ENCODE measurements at places on chromosomes 1 and 21. TPM values are rescaled to one million over a fixed set of nuclear protein-coding genes. Genes with fewer than 3 reads are reported as not detected.
A peak's percentile ranks its signal among the peaks of the same experiment; 100 is the strongest.

The NLRP3 gene
- not detected for total RNA-seq

The TFF3 gene
- not detected for total RNA-seq

The S100A5 gene
- not detected for total RNA-seq

The CD48 gene
- under 0.01 TPM for total RNA-seq

The BGLAP gene
- total RNA-seq = 0.50 TPM

The NPHS2 gene
- total RNA-seq = not detected

The RHEX gene
- total RNA-seq = not detected

The SLC6A9 gene
- 13.6 TPM for total RNA-seq

The NR0B2 gene
- not detected for total RNA-seq

The AADACL3 gene
- total RNA-seq = not detected

The SESN2 gene
- total RNA-seq = 55.2 TPM

DNA sequence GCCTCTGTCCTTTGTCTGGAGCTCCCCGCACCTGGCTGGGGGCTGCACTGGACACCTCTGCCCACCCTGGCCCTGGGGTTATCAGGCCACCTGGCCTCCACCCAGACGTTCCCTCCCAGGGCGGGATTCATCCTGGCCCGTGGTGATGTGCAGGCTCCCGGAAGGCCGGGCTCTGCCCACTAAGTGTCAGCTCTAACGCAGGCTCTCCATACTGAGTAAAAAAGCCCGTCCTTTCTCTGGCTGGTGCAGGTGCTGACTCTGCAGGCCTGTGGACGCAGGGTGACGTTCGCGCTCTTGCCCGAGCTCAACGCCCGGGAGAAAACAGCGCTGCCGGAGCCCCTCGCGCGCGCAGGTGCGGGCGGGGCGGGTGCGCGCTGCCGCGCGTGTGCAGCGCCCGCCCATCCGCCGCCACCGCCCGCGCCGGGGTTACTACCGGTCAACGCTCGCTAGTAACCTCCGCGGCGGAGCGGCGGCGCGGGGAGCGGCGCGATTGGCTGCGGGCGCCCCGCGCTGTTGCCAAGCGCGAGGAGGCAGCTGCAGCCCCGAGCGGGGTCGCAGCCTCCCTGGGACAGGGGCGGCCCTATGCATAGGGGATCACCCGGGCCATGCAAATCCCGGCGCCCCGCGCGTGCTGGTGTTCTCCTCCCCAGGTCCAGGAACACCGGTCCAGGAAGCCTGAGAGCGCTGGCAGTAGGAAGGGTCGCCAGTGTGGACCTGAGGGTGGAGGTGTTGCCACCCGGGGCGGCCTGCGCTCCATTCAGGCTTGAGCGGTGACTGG, 15.7 kb downstream of the ABCG1 start:
- DNase-seq = peak; percentile 40

GRCh38 chr1:207404849-207405525, 49.1 kb upstream of the CR2 start:
- DNase-seq = peak; percentile 85

DNA sequence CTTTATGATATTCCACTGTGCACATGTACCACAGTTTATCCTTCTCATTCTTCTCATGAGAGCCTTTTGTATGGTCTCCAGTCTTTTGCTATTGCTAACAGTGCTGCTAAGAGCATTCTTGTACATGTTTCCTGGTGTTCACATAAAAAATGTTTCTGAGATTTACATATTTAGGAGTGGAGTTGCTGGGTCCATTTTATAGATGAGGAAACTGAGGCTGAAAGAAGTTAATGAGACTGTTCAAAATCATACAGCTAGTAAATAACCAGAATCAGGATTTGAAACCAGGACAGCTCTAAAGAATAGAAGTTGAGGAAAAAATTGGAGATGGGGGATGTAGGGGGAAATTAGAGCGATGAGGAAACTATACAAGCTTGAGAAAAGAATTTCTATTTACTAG, 27.8 kb upstream of the RGS16 start:
- no peak for DNase-seq

DNA sequence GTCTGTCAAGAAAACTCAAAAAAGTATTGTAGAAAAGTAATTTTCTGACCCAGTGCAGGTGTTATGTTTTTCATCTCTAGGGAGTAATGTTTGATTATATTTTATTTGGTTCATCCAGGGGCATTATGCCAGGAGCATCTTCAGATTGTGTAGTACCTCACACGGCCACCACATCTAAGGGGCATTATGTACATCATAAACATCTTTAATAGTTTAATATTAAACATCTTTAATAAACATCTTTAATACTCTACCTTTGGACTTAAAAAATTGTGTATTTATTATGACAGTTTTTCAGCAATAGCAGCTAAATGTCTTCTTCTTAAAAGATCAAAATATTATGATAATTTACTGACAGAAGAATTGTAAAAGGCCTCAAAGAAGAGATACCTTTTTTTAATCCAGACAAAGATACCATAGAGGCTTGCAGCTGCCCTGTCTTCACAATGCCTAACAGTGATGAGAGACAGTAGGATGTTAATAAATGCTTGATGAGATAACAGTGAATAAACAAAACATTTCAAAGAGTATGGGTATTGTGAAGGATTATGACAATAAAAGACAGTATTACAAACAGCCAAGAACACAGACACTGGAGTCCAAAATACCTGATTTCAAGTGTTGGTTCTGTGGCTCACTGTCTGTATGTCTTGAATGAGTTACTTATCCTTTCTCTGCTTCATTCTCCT, 240.9 kb upstream of the ADGRL2 start:
- peak; percentile 19 for DNase-seq

GRCh38 chr1:6245086-6245868, 1.3 kb downstream of the HES3 start:
- DNase-seq = peak; percentile 70

DNA sequence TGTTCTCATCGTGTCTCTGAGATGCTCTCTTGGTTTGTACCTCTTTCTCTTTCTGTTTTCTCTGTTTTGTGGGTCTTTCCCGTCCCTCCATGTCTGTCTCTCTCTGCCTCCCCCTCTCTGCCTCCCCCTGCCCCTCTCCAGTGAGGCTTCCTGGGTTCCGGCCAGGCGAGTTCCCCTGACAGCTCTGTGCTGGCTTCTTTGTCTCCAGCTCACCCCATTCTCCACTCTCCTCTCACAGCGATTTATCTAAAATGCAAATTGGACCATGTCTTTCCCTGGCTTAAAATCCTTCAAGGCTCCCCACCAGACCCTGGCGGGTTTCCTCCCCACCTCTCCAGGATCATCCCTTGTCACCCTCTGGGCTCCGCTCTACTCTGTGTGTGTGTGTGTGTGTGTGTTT, 202.4 kb upstream of the POU3F1 start:
- DNase-seq = no peak

GRCh38 chr1:70353601-70354331, 756 bp downstream of the ANKRD13C start:
- peak; percentile 91 for DNase-seq

DNA sequence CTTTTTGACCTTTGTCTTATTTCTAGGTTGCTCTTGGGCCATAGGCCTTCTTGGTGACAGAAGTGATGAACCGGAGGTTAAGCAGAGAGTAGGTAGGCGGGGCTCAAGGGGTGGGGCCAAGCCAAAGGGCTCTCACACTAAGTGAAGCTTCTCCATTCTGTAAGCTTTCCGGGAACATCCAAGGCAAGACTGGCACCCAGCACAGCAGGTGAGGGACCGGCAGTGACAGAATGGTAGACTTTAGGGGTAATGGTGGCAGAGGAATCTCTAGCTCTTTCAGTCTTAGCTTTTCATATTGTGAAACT, at the start of gene TNFAIP8L2:
Gene TNFAIP8L2 (plus strand): TSS at position 135 of the 305 bp plus-strand sequence. CDS start 2,049 bp downstream, outside the sequence.
- DNase-seq = no peak

GRCh38 chr1:33848205-33848937, 15.5 kb upstream of the HMGB4 start:
- DNase-seq = no peak

DNA sequence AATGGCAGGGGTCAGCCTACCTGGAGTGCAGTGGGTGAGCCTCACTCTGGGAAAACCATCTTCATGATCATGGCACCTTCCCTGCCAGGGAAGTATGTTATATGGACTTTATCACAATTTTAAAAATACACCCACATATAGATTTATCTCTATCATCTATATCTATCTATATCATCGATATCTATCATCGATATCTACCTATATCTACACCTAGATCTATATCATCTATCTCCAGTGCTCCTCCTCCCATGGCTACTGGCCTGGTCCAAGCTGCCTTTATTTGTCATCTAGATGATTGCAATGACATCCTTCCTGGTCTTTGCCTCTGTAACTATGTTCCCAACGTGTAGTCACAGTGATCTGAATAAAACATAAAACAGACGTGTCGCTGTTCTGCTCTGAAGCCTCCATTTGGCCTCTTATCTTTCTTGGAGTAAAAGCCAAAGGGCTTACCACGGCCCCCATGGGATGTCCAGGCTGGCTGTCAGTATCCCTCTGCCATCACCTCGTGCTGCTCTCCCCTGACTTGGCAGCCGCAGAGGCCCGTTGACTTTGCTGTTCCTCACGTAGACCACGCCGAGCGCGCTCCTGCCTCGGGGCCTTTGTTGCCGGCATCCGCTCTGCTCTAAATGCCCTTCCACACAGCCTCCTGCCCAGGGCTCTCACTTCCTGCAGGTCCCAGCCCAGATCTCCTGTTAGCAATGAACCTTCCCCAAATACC, 20.6 kb upstream of the KIF26B start:
- DNase-seq = no peak

GRCh38 chr1:166153525-166154314, 13.1 kb downstream of the FAM78B start:
- DNase-seq = no peak
